GM19239 (cell line): ENCODE measurements at places on chromosomes 6 and 20.

DNA sequence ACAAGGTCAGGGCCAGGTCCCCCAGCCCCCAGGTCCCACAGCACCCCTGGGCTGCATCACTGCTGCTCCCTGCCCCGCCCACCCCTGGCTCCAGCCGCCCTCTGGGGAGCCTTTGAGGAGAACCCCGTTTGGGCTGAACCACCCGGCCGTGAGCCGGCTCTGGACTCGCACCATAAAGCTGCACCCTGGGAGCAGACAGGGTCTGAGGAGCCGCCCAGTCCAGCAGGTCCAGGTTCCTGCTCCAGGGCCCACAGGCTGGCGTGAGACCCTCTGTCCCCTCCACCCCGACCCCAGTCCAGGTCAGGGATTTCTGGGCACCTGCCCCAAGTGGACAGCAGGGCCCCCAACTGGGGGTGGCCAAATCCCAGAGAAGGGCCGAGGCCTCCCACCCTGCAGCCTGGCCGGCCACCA, 8.3 kb downstream of the CHRNA4 start:
- DNase-seq: no peak

- DNase-seq: no peak
Measured at GRCh38 chr6:37878150-37878710, 58.7 kb downstream of the ZFAND3 start.

GRCh38 chr20:6654513-6655252, 112.8 kb upstream of the BMP2 start:
- no peak for DNase-seq

- no peak for DNase-seq
Measured at GRCh38 chr6:74333406-74333805, 637.4 kb downstream of the CD109 start.

GRCh38 chr6:53524455-53524815, 20.5 kb downstream of the GCLC start:
- DNase-seq: no peak

GRCh38 chr20:41380551-41381193, 14.1 kb upstream of the EMILIN3 start:
- DNase-seq: no peak
